Fibroblast of the aortic adventitia (primary cell): ENCODE measurements at places on chromosomes 6 and 20.

DNA sequence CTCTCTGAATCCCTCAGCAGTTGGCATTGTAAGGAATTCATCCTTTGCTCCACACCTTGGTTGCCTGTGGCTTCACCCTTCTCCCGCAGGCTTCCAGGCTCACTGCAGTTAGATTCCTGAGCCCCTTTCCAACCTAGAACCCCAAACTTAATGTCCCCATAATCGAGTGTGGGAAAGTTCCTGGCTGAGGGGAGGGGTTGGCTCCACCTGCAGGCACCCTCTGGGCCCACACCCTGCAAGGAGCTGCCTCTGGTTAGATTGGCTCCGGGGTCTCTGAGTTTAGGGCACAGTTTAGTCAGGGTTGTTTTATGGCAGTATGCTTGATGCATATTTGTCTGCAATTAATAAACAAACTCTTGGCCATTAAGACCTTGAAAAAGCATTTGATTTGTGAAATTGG is 63.4 kb downstream of the MTHFD1L start:
- DNase-seq, result no peak

DNA sequence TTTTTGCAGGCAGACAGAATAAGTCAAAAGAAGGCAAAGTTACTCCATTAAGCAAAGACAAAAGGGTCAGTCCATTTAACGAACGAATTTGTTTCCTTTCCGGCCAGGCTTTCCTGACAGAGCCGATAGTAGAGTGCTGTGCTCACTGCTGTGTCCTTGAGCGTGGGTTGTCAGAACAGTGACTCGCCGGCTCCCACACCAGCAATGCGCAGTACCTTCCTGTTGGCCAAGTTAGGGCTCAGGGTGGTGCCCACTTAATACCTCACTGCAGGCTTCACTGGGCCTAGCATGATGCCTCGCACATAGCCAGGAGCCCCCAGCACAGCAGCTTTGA is 294.7 kb downstream of the FOXC1 start:
- DNase-seq, result no peak

- DNase-seq, result no peak
Measured at GRCh38 chr6:3455569-3456394, 1.1 kb downstream of the SLC22A23 start.

- no peak for DNase-seq
Measured at GRCh38 chr6:26347699-26348098, 17.3 kb upstream of the BTN3A2 start.

- no peak for DNase-seq
Measured at GRCh38 chr6:39223555-39223954, 5.7 kb downstream of the KCNK5 start.

DNA sequence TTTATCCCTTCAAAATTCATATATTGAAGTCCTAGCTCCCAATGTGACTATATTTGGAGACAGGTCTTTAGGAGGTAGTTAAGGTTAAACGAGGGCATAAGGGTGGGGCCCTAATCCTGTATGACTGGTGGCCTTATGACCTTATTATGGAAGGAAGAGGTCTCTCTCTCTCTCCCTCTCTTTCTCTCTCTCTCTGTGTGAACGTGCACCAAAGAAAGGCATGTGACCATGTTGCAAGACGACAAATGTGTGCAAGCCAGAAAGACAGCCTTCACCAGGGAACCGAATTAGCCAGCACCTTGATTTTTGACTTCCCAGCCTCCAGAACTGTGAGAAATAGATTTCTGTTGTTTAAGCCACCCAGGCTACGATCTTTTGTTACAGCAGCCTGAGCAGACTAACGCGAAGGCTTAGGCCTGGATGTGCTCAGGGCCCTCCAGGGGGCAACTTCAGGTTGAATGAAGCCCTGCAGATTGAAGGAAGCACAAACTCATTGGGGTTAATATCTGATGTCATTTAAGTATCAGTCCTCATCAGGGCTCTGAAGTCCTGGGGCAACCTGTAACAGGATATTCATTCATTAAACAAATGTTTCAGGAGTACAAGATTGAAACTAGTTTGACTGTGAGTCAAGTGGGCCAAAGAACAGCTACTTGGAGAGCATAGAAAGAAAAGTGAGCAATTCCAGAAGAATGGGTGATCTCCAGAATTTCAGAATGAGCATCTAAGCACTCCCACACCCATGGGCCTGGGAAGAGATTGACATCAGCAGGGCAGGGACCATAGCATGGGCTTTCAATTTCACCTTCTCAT is 157.4 kb upstream of the TNFAIP3 start:
- peak; percentile 83 for DNase-seq

DNA sequence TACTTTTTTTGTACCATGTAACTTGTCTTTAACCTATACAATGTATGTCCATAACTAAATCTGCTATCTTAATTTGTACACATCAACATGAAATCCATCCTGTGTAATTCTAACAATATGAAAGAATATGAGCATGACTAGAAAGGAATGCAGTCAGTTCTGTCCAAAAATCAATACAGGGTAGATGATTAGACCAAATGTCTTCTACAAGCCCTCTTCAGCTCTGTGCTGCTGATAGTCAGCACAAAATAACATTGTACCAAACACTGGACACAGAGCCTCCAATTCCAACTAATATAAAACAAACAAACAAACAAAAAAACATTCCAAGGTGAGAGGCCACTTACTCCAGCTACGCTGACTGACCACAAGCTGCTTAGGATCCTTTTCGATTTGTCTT is 301.4 kb upstream of the IRAK1BP1 start:
- no peak for DNase-seq

- DNase-seq, result peak; percentile 22
Measured at GRCh38 chr20:8431538-8432434, 299.7 kb downstream of the PLCB1 start.

DNA sequence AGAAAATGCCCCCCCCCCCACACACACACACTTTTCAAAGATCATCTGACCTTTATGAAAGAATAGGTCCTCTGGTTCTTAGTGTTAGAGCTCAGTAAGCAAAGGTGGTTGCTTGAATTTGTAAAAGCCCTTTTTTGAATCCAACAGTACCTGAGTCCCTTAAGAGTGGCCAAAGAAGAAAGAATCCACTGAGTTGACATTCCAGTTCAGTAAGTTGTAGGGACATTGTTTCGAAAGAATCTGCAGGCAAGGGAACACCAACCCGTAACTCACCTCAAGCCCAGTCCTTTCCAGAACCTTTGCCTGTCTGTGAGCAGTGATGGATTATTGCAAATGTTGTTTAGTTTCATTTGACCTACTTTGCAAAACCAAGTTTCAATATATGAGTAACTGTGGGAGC is 64.2 kb upstream of the MAP3K4 start:
- DNase-seq, result no peak

- peak; percentile 50 for DNase-seq
Measured at GRCh38 chr6:159104163-159104925, 59.6 kb upstream of the TAGAP start.

DNA sequence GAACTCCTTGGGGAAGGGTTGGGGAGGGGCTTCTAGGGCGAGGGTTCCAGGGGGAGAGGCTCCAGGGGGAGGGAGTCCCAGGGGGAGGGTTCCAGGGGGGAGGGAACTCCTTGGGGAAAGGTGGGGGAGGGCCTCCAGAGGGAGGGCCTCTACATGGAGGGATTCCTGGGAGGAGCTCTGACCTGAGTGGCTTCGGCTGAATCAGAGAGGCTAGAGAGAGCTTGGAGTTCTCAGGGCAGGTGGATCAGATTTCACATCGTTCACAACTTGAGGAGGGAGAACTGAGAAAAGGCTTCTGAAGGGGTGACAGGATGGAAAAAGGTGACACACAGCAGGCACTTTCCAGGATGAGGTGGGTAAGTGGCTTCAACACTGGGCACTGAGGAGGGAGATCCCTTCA is 49.1 kb downstream of the DAAM2 start:
- DNase-seq, result no peak

DNA sequence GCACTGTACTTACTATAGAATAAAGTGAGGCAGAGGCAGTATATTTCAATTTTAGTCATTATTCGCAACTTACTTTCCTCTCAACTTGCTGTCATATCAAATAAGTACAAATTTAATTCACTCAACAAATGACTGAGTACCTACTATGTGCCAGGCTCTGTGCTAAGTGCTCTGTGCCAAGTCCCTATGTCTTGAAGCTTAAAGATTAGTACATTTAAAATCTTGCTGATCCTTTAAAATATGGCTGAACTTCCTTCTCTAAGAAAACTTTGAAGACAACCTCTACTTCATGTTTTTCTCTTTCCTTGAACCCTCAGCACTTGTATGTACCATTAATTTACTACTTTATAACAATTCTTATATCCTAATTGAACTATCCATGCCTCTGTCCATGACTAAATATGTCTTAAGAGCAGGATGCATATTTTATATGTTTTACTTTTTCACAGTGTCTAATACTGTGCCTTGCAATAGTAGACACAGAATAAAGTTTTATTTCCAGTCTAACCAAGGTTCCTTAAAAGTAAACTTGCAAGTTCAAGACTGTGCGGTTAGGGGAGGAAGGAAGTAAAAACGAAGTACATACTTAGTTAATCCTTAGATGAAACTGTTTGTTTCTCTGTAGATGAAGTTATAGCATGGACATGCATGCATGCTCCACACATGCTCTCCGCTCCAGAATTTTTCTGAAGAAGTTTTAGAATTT is 10.0 kb upstream of the LATS1 start:
- DNase-seq, result no peak

DNA sequence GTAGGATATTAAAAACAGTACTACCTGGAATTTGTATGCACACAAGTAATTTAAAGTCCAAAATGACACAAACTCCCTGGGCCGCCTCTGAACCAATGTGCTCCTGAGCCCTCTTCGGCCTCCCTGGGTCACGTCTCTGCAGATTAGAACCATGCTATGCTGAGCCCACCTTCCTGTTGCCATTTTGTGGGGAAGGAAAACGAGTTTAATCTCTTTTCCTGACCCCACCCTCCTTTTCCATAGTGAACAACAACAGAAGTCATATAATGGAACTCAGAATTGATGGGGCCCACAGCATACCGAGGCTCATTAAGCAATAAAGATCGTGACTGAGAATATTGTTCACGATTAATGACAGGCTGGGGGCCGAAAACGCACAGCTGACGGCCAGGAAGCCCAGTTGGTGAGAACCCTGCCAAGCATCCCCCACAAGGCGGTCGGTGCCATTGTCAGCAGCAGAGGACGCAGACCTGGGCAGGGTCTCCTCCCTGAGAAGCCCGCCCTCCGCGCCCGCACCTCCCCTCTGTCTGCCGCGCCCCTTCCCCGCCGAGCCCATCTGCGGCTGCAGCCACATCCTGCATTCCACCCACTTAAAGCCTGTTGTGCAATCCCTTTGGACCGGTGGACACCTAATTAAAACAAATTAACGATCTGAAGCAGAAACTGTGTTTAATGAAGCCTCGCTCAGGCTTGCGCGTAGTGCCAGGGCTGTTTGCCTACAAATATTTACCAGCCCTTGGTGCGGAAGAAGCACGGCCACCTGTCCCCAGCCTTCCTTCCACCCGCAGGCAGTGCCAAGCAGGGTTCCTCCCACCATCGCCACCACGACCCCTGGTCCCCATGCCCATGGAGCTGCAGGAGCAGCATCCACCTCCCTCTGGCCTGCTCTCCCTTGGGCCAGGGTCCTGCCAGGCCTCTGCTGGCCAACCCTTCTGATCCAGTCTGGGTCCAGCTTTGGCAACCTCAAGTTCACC is 68.1 kb downstream of the DLL1 start:
- DNase-seq, result no peak

DNA sequence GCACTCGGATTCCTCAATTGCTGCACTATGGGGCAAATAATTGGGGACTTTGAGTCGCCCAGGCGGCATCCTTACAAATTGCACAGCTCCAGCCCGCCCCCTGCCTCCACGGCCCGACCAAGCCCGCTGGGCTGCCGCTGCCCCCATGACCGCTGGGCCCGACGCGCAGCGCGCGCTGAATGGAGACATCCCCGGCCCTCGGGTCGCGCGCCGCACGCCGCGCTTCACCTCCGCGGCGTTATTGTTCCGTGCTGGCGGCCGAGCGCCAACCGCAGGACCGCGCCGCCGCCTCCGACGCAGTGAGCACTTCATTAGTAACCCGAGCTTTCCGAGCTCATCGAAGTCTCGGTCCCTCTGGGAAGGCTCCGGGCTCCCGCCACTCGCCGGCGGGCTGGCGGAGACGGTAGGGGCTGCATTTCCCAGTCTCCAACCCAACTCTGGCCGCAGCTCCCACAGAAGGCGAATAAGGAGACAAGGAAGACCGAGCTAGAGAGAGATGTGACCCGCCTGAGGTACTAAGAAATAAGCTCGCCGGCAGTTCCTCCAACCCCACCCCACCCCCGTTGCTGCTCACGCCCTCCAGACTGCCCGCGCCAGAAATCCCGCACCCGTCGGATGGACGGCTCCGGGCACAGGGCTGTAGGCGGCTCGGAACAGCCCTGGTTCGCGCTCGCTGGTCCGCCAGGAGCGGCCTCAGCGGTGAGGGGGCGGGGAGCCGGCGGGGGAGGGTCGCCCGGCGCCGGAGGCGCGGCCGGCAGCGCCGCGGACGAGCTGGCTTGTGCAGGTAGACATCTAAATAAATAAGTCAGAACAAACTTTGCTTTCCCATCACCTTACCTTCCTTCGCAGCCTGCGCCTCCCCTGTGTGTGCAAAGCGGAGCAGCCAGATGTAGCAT is 703 bp downstream of the EPHA7 start:
- DNase-seq, result no peak

- no peak for DNase-seq
Measured at GRCh38 chr6:101163611-101164010, 229.9 kb upstream of the GRIK2 start.

GRCh38 chr6:52647199-52647598 is 23.7 kb upstream of the TMEM14A start:
- DNase-seq, result peak; percentile 52

- DNase-seq, result no peak
Measured at GRCh38 chr6:161151059-161151645, 122.7 kb downstream of the AGPAT4 start.

- DNase-seq, result no peak
Measured at GRCh38 chr20:3222635-3223600, 13.6 kb downstream of the ITPA start.

DNA sequence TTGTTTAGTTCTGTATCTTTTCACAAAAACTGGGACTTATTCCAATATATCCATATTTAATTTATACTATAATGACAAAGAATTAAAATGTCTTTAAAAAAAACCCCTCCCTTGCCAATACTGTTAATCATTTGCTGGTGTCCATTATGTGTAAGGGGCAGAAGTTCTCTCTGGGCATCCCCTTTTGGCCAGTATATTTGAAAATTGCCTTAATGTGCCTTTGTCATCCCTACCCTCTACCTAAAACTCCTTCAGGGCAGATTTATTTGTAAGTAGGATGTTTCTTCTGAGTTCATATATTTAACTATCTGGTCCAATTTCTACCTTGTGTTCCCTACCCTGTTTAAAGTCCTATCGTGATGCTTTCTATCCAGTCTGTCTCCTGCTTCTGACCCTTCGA is 62.9 kb downstream of the ARHGAP18 start:
- no peak for DNase-seq

DNA sequence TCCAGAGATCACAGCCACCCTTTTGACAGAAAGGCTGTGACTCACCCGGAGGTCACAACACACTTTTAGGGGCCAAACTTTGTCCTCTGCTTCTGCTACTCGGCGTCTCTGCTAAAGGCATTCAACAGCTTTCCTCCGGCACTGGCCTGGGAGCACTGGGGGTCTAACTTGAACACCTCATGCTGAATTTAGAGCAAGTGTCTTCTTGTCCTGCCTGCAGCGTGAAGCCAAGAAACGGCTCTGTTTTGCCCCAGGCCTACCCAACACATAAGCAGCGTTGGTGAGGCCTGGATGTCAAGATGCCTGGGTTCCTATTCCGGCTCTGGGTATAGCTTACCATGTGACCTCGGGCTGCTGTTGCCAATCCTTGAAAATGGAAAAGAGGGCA is 2.3 kb downstream of the CDH22 start:
- DNase-seq, result no peak
